Activated CD4-positive, alpha-beta T cell treated with anti-CD3 and anti-CD28 coated beads for 36 hours (primary cell): ENCODE measurements at places on chromosomes 4 and X. TPM values are rescaled to one million over a fixed set of nuclear protein-coding genes. Genes with fewer than 3 reads are reported as not detected.

GRCh38 chr4:7938609-7939376, 868 bp downstream of the AFAP1 start:
- peaks cover 33% of the 10 kb centered on the region for H3K4me1 ChIP-seq
- peak overlapping the region; percentile 80 for H3K4me3 ChIP-seq

GRCh38 chr4:62896721-62897120, 1512.5 kb downstream of the TECRL start:
- no peak overlapping the region for H3K4me3 ChIP-seq
- H3K27ac ChIP-seq = no peak overlapping the region
- no peaks in the 10 kb centered on the region for H3K27me3 ChIP-seq

DNA sequence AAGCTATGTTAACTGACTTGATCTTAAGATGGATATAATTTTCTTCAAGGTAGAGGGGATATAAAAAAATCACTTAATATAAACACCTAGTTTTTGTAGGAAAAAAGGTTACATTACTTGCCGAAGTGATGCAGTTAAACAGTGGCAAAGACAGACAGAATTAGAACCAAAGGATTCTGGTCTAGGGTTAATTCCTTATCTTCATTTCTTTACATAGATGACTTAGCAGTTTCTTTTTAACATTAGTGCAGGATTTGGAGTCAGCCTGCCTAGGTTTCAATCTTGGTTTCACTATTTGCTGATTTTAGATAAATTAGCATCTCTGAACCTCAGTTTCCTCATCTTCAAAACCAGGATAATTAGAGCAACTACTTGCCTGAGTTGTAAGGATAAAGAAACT, 14.3 kb downstream of the ZAR1 start:
- H3K4me1 ChIP-seq = peaks cover 9% of the 10 kb centered on the region
- H3K27ac ChIP-seq = no peak overlapping the region
- peaks cover 17% of the 10 kb centered on the region for H3K36me3 ChIP-seq
- DNase-seq = no peak
- no peak overlapping the region for H3K4me3 ChIP-seq

DNA sequence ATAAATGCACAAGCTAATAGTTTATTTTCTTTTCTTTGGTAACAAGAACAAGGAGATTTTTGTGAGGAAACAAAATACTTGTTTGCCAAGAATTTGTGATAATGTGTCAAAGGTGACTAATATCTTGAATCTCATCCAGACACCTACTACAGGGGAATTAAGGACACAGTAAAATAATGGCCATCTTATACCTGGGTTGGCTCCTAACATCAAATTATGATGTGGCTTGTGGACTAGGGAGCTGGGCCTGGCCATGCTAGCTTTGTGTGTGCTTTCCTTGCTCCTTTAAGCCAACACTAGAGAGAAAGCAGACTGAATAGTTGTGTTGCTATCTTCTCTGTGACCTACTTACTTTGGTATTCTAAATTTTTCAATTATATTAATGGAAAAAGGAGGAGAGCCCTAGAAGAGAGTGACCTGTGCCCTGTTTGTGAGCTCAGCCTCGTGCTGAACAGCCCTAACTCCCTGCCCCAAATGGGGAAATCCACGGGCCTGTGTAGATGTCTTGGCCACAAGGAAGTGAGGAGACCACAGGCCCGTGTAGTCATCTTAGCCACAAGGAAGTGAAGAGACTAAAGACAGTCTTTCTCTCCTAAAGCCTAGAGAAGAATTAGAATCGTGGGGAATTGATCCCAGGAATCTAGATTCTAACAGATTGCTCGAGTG, 23.3 kb downstream of the ARHGAP24 start:
- no peak overlapping the region for H3K27ac ChIP-seq
- H3K27me3 ChIP-seq = no peaks in the 10 kb centered on the region
- no peaks in the 10 kb centered on the region for H3K4me1 ChIP-seq
- no peak overlapping the region for H3K4me3 ChIP-seq

DNA sequence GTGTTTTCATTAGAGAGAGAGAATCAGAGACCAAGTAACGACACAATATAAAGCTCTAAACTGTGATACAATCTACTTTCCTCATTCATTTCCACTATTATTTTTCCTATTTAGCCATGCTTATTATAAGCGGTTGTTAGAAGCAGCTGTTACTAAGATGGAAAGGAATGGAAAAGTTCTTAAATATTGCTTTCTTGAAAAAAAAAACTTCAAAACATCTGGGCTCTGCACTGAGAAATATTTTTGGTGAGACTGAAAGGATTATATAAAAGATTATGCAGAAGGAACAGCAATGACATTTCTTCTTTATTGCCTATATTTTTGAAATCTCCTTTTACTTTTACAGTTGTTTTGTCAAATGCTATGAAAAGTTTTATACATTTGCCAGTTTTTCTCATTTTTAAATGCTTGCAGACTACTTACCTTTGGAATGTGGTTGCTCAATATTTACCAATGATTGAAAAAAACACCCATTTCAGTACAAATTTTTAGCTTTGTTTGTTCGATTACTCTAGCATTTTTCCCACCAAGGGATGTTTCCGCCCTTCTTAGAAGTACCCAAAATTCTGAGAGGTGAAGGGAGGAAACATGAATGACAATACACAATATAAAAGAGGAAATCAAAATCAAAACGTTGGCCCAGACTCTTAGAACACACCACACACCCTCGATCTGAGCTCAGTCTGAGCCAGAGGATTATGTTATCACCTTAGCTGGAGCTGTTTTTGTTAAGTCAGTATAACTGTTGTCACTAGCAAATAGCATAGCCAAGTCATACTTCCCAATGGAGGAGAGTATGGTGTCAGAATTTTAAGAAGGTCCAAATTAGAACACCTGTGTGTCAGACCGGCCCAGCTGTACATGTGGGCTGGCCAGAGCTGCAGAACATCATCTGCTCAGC, 18.4 kb downstream of the DKK2 start:
- H3K36me3 ChIP-seq = no peaks in the 10 kb centered on the region
- no peak overlapping the region for H3K27ac ChIP-seq
- H3K27me3 ChIP-seq = peaks cover 6% of the 10 kb centered on the region
- no peak for DNase-seq
- H3K4me3 ChIP-seq = no peak overlapping the region

- H3K27ac ChIP-seq = no peak overlapping the region
- H3K4me1 ChIP-seq = peaks cover 3% of the 10 kb centered on the region
- peaks cover 3% of the 10 kb centered on the region for H3K27me3 ChIP-seq
- no peak overlapping the region for H3K4me3 ChIP-seq
- no peak for DNase-seq
Measured at GRCh38 chr4:107845681-107846080, 20.9 kb downstream of the SGMS2 start.

Gene MSANTD1
- 0.69 TPM for total RNA-seq

- no peaks in the 10 kb centered on the region for H3K4me1 ChIP-seq
- H3K27ac ChIP-seq = no peak overlapping the region
- no peak overlapping the region for H3K4me3 ChIP-seq
- no peak for DNase-seq
Measured at GRCh38 chr4:125702406-125702805, 387.7 kb downstream of the FAT4 start.

Gene GAB1
- total RNA-seq = 0.35 TPM

GRCh38 chr4:119087656-119088055, 48.0 kb upstream of the MYOZ2 start:
- H3K27ac ChIP-seq = no peak overlapping the region
- H3K4me1 ChIP-seq = no peaks in the 10 kb centered on the region
- H3K27me3 ChIP-seq = no peaks in the 10 kb centered on the region
- DNase-seq = no peak

DNA sequence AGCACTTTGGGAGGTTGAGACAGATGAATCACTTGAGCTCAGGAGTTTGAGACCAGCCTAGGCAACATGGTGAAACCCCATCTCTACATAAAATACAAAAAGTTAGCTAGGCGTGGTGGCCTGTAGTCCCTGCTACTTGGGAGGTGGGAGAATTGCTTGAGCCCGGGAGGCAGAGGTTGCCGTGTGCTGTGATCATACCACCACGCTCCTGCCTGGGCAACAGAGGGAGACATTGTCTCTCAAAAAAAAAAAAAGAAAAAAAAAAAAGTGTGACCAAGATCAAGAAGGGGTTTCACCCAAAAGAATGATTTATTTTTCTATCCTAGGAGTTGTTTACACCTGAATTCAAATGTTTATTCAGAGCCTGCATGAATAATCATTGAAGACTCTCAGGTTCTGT, 572.4 kb upstream of the GALNT7 start:
- no peak overlapping the region for H3K4me3 ChIP-seq
- no peak for DNase-seq
- no peak overlapping the region for H3K27ac ChIP-seq
- H3K4me1 ChIP-seq = no peaks in the 10 kb centered on the region
- no peaks in the 10 kb centered on the region for H3K36me3 ChIP-seq

DNA sequence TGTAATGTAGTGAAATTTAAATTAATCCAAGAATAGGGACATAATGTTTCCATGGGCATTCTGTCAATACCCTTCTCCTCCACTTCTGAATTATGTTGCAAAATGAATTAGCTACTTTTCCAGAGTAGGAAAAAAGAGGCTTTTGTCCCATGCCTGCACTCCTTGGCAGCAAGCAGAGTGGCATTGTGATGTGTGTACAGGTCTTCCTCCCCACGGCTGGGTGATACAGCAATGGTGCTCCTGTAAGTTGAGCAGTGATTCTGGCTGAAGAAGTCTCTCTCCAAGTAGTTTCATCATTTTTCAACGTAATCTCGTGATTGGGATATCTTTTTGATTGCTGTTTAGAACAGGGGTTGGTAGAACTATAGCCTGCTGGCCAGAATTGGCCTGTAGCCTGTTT, 59.9 kb downstream of the KIT start:
- no peaks in the 10 kb centered on the region for H3K36me3 ChIP-seq
- no peaks in the 10 kb centered on the region for H3K27me3 ChIP-seq
- no peaks in the 10 kb centered on the region for H3K4me1 ChIP-seq
- DNase-seq = no peak

DNA sequence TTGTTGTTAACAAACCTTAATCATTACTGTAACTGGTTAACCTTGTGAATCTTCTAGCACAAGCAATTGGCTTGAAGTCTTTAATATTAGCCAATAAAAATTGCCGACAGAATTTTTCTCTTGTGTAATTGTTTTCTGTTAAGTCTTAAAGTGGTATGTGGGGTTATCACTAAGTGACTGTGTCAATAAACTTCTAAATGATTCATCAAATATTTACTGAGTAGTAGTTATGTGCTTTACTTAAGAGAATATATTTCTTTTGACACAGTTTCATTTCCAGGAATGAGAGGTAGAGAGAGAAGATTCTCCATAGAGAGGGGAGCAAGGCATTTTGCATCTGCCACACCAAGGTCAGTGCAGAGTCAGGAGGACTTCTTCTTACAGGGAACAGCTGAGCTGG, 2361.6 kb upstream of the AGA start:
- H3K27me3 ChIP-seq = no peaks in the 10 kb centered on the region
- no peaks in the 10 kb centered on the region for H3K4me1 ChIP-seq
- no peaks in the 10 kb centered on the region for H3K36me3 ChIP-seq
- no peak for DNase-seq
- H3K4me3 ChIP-seq = no peak overlapping the region

DNA sequence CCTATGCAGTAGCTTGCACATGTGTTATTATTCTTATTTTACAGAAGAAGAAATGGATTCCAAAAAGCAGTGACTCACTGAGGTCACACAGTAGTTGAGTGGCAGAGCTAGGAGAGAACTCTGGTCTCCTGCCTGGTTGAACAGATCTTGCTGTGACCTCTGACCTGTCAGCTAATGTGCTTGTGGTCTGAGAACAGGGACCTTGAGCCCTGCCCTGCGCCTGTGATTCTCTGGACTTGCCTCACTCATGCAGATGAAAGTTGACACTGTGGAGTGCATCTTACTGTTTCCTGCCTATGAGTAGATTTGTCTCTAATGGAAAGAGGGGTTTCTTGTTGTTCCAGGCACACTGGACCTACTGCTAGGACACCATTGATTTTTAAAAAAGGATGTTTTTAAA, 32.3 kb downstream of the ETNPPL start:
- no peaks in the 10 kb centered on the region for H3K36me3 ChIP-seq
- H3K27ac ChIP-seq = no peak overlapping the region
- DNase-seq = no peak
- H3K4me1 ChIP-seq = no peaks in the 10 kb centered on the region
- no peaks in the 10 kb centered on the region for H3K27me3 ChIP-seq
- no peak overlapping the region for H3K4me3 ChIP-seq

DNA sequence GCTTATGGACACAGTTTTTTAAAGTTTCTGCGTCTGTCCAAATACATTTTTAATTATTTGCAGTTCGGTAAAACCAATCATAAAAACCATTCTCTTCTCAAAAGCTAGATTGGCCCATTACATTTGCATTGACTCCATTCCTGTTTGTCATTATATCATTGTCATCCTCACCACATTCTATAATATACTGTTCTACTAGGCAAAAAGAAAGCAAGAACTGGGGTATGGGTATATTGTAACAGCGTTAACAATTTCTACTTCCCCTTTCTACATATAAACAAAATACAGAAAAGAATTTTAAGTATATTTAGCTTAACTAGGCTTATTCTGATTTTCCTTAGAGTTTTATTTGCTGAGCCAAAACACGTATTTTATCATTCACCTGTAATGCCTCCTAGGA, 91.8 kb downstream of the RAP1GDS1 start:
- no peaks in the 10 kb centered on the region for H3K27me3 ChIP-seq
- H3K4me1 ChIP-seq = peaks cover 3% of the 10 kb centered on the region
- no peak overlapping the region for H3K27ac ChIP-seq
- DNase-seq = no peak

Gene POU3F4
- total RNA-seq = not detected

Gene FGF16
- not detected for total RNA-seq

GRCh38 chrX:150324035-150324728, 38.9 kb upstream of the MAMLD1 start:
- H3K4me1 ChIP-seq = peaks cover 4% of the 10 kb centered on the region
- no peak overlapping the region for H3K4me3 ChIP-seq
- no peaks in the 10 kb centered on the region for H3K36me3 ChIP-seq
- no peak for DNase-seq
- H3K27ac ChIP-seq = no peak overlapping the region

Gene VCX2
- not detected for total RNA-seq

GRCh38 chr4:114178392-114178791, 198.9 kb upstream of the ARSJ start:
- no peak for DNase-seq
- H3K4me3 ChIP-seq = no peak overlapping the region
- no peaks in the 10 kb centered on the region for H3K36me3 ChIP-seq
- H3K27me3 ChIP-seq = peaks cover 3% of the 10 kb centered on the region
- H3K4me1 ChIP-seq = no peaks in the 10 kb centered on the region

Gene KIF4A
- total RNA-seq = 21.2 TPM

- no peak for DNase-seq
- no peak overlapping the region for H3K27ac ChIP-seq
- H3K4me3 ChIP-seq = no peak overlapping the region
Measured at GRCh38 chrX:15971696-15972095, 117.1 kb upstream of the AP1S2 start.

Gene GAGE1
- not detected for total RNA-seq

DNA sequence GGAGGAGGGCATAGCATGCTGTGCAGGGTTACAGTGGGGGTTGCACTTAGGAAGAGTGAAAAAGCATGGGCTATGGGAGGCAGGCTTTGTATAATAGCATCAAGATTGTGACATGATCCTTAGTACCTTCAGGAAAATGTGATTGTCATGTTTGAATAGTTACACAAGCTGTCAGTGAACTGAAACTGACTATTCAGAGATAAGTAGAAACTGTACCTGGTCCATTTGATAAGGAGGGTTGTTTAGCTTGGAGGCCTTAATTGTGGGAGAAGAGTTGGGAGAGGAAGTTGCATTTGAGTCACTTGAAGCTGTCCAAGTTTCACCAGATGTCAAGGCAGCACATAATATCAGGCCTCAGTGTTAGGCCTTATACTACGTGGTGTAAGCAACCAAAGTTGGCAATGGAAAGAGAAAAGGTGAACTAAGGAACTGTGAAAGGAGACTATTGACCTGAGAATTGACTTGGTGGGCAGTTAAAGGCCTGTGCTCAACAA, 85.0 kb downstream of the TEX13C start:
- no peaks in the 10 kb centered on the region for H3K36me3 ChIP-seq
- no peak for DNase-seq
- no peaks in the 10 kb centered on the region for H3K4me1 ChIP-seq
- H3K27ac ChIP-seq = no peak overlapping the region
